Motor neuron (in vitro differentiated cells): ENCODE measurements at places on chromosomes 3 and 15. TPM values are rescaled to one million over a fixed set of nuclear protein-coding genes. Genes with fewer than 3 reads are reported as not detected.

Gene ZNF774
- 1.2 and 1.8 TPM in 2 replicates for total RNA-seq

Gene NDUFAF3
- total RNA-seq, result 58.5 and 59.4 TPM in 2 replicates

- ATAC-seq, result no peak
These were observed 86.3 kb downstream of the SH3GL3 start for GRCh38 chr15:83533410-83533962.

- ATAC-seq, result no peak
These were observed 1215.5 kb downstream of the ROBO2 start for GRCh38 chr3:78255403-78255802.

- ATAC-seq, result no peak
These were observed 146.8 kb downstream of the TPRA1 start for GRCh38 chr3:127443581-127444375.

GRCh38 chr3:178421069-178421468 lies 115.2 kb upstream of the KCNMB2 start:
- no peak for ATAC-seq

- no peak for ATAC-seq
These were observed 998.6 kb upstream of the EPHA6 start for GRCh38 chr3:95815828-95816227.

Gene CFAP20DC
- 2.9 and 3.1 TPM in 2 replicates for total RNA-seq

DNA sequence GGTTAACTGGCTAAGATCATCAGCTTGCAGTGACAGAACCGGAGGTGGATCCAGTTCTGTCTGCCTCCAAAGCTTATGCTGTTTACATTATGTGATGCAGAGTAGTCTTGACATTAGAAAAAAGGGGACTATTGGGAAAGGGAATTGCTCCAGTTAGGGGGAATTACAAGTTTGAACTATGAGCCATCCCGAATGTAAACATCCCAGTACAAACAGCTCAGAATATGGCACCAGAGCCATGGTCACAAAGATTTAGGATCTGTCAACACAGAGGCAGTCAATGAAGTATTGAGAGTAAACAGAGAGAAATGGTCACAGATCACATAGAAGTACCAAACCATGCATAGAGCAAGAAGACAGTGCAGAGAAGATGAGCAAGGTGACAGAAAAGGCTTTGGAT lies 39.8 kb upstream of the CRTC3 start:
- ATAC-seq, result no peak

DNA sequence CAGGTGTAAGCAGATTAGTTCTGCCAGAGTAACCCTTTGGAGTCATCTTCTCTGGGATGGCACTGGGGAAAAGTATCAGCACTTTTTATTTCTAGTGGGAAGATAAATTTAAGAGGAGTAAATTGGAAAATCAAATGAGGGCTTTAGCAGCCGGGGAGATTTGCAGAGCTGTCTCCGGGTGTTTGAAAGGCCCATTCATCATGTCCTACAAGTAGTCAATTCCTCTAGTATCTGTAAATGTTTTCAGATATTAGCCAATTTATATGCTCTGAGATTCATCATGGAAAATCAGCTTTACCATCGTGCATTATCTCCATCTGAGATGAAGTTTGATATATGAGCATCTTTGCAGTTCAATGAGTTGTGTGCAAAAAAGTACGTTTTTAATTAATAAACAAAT lies 93.6 kb downstream of the CDIN1 start:
- ATAC-seq, result peak; percentile 59

- no peak for ATAC-seq
These were observed 99.1 kb downstream of the MESD start for GRCh38 chr15:80890341-80891005.

GRCh38 chr15:37537802-37538201 lies 396.6 kb upstream of the TMCO5A start:
- ATAC-seq, result no peak
